ENCODE measurements at places on chromosomes 3 and 15.

DNA sequence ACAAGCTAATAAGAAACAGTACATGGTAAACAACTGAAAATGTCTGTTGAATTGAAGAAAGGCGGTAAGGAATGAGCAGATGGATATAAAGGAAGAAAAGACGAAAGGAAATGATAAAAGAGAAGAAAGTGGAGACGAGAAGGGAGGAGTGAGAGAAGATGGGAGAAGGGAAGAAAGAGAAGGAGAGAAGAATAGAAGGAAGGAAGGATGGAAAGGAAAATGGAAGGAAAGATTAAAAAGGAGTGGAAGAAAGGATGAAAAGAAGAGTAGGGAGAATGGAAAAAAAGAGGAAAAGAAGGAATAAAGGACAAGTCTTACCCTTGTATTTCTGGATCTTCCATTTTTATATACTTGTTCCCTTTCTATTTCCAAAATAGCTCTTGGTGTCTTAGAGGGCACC is 17.7 kb downstream of the CPNE4 start:
- no peak for DNase-seq

DNA sequence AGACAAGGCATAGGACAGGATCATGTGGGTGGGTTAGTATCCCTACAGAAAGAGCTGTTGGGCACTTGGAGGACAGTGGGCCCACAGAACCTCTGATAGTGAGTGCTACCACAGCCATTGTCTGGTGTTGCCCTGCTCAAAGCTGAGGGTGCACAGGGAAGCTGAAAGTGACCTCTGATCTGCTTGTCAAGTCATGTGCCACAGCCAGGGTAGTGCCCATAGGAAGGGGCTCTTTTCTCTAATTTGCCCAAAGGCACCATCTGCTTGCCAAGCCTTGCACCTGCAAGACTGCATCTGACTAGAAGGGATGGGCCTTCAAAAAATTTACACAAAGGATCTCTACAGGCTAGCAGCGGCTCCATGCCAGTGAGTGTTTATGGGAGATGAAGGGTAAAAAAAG is 87.4 kb upstream of the GSK3B start:
- DNase-seq, result no peak

GRCh38 chr3:197028728-197029510 is 698 bp downstream of the MELTF start:
- DNase-seq, result no peak

DNA sequence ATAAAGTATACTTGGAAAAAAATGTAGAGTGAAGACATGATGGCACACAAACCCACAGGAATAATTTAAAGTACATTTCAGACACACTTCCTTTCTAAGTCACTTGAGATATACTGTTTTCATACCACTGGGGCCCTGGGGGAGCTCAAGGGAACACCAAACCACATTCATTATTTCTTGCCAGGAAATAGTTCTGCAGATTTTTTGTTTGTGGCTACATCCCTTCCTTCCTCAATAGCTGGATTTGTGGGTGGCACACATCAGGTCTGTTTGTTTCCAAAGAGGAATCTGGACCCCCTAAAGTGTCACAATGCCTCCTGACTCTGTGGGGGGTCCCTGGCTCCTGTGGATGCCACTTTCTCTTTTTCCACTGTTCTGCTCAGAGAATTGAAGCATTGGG is 153.5 kb upstream of the COL8A1 start:
- DNase-seq, result no peak

DNA sequence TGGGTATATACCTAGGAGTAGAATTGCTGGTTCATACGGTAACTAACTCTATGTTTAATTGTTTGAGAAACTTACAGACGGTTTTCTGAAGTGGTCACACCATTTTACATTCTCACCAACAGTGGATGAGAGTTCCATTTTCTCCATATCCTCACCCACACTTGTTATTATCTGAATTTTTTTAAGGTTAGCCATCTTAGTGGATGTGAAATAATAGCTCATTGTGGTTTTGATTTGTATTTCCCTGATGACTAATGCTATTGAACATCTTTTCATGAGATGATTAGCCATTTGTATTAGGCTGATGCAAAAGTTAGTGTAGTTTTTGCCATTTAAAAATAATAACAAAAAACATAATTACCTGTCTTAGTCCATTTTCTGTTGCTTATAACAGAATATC is 18.6 kb downstream of the CSTA start:
- no peak for DNase-seq

DNA sequence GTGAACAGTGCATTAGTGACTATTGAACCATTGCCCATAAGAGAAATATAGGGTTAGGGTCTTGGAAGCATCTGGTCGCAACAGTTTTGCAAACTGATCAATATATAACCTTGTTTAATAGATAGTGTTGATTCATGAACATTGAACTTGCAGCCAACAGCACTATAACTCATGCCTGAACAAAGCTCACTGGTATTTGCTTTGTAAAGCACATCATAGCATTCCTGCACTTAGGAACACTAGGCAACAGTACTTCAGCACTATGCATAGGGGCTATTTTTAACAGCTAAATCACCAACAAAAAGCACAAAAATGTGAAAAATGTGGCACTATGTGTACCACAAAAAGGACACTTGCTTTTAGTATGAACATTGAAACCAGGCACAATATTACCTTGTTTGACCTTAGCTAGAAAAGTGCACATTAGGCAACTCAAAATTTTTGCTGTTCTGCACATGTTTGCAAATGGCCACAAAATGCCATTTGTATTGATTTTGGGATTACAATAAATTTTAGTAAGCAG is 68.0 kb downstream of the OXNAD1 start:
- no peak for DNase-seq

DNA sequence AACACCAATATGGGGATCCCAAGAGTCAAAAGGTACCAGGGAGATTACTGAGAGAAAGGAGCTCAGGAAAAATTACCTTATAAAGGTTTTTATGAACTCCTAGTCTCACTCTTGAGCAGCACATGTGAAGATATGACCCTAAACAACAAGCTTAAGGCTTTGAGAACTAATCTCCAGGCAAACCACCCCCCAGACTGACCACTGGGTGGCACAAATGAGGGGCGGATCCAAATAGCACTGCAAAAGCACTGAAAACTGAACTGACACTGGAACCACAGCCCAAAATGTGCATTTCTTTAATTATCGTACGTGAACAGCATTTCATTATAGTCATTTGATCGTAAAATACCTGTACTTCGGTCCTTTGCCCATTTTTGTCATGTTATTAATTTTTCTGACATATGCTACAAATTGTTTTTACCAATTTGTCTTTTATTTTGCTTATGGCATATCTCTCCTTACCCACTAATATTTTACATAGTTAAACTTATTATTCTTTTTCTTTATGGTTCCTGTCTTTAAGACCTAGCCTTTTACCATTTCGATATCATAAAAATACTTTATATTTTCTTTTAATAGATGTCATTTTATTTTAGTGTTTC is 31.5 kb upstream of the TFDP2 start:
- DNase-seq, result no peak

Measured in DMS 273 treated with DMSO at 0.1 percent for 48 hours (cell line).